ENCODE measurements at places on chromosomes 11 and 22.
A peak's percentile ranks its signal among the peaks of the same experiment; 100 is the strongest.

GRCh38 chr11:6622261-6623171 lies 3.3 kb upstream of the TPP1 start:
- no peak for DNase-seq

DNA sequence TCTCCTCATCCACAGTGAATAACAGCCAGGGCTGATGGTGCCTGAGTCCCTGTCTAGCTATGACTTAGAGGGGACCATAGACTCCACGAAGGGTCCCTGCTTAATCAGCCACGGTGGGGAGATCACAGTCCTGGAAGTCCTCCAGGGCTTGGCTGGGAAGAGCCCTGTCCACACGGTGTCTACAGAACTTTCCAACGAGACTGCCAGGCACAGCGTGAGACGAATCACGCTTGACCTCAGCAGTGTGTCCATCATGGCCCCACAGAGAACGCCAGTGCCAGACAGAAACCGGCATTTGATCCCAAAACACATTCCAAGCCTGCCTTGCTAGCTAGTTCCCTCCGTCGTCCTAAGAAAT lies 143.4 kb downstream of the CRYBB2 start:
- DNase-seq = no peak

DNA sequence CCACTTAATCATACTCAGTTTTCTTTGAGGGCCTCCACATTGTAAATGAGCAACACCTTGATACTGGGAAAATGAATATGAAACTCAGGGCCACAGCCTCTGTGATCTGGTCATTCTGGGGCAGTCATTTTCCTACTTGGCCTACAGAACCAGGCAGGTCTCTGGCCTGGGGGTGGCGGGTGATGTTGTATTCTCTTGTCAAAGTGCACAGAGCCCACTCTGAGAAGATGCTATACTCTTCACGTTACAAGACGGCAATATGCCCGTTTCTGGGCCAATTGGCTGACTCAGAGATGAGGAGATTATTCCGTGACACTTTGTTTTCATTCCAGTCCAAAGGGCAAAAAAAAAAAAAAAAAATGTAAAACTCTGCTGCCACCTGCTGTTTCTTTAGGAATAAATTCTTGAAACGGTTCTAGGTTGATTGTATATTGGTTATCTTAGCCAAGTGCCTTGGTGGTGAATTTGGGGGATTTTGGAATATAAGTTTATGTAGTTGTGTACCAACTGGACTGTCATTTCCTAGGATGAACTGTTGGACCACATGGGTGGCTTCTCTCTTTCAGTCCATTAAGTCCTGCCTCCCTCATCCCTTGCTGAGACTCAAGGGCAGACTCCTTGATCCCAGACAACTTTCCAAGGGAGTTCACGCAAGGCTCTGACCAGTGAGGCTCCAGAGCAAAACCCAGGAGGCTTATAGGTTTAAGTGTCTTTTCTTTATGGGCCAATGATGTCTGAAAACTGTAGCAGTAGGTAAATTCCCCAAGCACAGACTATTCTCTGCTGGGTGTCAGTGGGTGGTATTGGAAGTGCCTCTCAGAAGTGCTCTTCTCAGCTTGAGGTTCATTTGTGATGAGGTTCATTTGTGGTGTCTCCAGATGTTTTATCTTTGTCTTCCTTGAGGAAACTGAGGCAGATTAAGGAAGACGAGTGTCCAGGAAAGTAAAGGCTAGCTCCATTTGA lies 18.2 kb downstream of the ADM start:
- peak; percentile 85 for DNase-seq

DNA sequence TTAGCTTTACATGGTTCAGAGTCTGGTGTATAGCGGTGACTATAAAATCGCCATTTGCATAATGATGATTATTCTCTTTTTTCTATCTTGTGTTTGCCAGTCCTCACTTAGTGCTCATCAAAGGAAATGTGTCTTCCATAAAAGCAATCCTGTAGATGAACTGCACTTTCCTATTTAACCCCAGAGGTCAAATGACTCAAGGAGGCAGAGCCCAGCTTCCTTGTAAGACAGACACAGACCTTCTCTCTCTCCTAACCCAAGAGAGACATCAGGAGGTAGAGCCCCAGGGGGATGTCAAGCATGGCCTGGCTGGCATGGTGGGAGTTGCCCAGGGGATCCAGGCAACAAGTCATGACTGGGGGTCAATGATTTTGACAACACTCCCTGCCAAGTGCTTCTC lies 46.9 kb upstream of the CRTAM start:
- DNase-seq = no peak
